Dermis microvascular lymphatic vessel endothelial cell (primary cell): ENCODE measurements at places on chromosomes 7 and 10. TPM values are rescaled to one million over a fixed set of nuclear protein-coding genes. Genes with fewer than 3 reads are reported as not detected.

The SMO gene
- 2.3 and 8.3 TPM in 2 replicates for total RNA-seq

The TET1 gene
- 0.39 and 0.89 TPM in 2 replicates for total RNA-seq

The SMKR1 gene
- 0.13 and 0.51 TPM in 2 replicates for total RNA-seq

The COL28A1 gene
- under 0.01 TPM in 1 of 2 replicates, not detected in the other for total RNA-seq

The SPDYE16 gene
- 0.13 TPM in 1 of 2 replicates, not detected in the other for total RNA-seq

The SLC13A1 gene
- not detected in 2 replicates for total RNA-seq

The NUTM2A gene
- 0.13 and 0.51 TPM in 2 replicates for total RNA-seq

The RASA4B gene
- total RNA-seq = 2.6 and 2.8 TPM in 2 replicates

The GBX1 gene
- not detected in 2 replicates for total RNA-seq

The FFAR4 gene
- not detected in 2 replicates for total RNA-seq

The C7orf57 gene
- total RNA-seq = under 0.01 TPM in 1 of 2 replicates, not detected in the other

The GIMAP7 gene
- 64.4 and 108 TPM in 2 replicates for total RNA-seq

The CLEC2L gene
- not detected in 2 replicates for total RNA-seq

The CUL2 gene
- 24.0 and 24.8 TPM in 2 replicates for total RNA-seq

The VIPR2 gene
- total RNA-seq = not detected in 2 replicates

The PALD1 gene
- total RNA-seq = 177 and 179 TPM in 2 replicates
